ENCODE measurements at places on chromosomes 4 and X.

- DNase-seq, result peak; percentile 80
These were observed 405 bp upstream of the HS3ST1 start for GRCh38 chr4:11428899-11429698.

- DNase-seq, result no peak
These were observed 6.4 kb downstream of the RBM10 start for GRCh38 chrX:47151435-47151834.

- DNase-seq, result no peak
These were observed 52.6 kb downstream of the RPS3A start for GRCh38 chr4:151152028-151152427.

DNA sequence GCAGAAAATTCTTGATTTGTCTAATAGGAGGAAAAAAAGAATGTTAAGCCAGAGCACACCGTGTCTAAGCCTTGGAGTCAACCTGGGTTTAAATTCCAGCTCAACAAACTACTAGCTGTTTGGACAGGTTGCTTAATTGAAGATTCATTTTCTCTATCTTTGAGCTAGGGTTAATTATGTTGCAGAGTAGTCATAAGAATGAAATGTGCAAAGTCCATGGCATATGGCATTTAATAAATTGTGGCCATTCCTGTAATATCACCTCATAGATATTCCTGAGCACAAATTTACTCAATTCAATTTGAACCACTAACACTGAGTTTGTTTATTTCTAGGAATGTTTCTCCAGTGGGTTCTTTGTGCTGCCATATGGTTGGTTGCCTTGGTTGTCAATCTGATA is 4.6 kb downstream of the TMEM144 start:
- DNase-seq, result no peak

- no peak for DNase-seq
These were observed 300.0 kb downstream of the ANK2 start for GRCh38 chr4:113349430-113349829.

GRCh38 chrX:109774706-109775105 is 41.6 kb upstream of the ACSL4 start:
- peak; percentile 12 for DNase-seq

All from HuH-7.5 (cell line).